Hepatocyte (in vitro differentiated cells): ENCODE measurements at places on chromosomes 13 and 19. TPM values are rescaled to one million over a fixed set of nuclear protein-coding genes. Genes with fewer than 3 reads are reported as not detected.

GRCh38 chr13:112115403-112116091 lies 48.6 kb downstream of the SOX1 start:
- no peak overlapping the region for H3K4me3 ChIP-seq
- peaks cover 3% of the 10 kb centered on the region for H3K4me1 ChIP-seq
- peaks cover 27% of the 10 kb centered on the region for H3K27me3 ChIP-seq
- no peak for DNase-seq
- no peak overlapping the region for H3K27ac ChIP-seq

DNA sequence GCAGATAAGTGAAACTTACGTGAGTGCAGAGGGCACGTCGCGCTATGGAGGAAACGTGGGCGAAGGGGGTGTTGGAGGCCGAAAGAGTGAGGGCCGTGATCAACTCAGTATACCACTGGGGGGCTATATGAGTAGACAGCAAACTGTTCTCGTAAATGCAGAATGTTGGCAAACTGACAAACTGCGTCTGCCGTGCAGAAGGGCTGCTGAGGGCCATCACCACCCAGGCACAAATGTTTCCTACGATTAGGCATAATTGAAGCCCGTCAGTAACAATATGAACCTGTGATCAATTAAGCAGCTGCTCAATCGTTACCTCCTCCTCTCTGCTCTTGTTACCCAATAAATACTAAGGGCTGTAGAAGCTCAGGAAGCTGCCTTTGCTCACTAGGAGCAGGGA lies 17.3 kb upstream of the MADCAM1 start:
- H3K27me3 ChIP-seq: no peaks in the 10 kb centered on the region
- H3K36me3 ChIP-seq: no peaks in the 10 kb centered on the region
- H3K4me1 ChIP-seq: peaks cover 4% of the 10 kb centered on the region
- no peak for DNase-seq
- H3K27ac ChIP-seq: no peak overlapping the region

- H3K4me1 ChIP-seq: no peaks in the 10 kb centered on the region
- no peak for DNase-seq
- no peaks in the 10 kb centered on the region for H3K36me3 ChIP-seq
- no peak overlapping the region for H3K4me3 ChIP-seq
These were observed 11.9 kb downstream of the PLEKHF1 start for GRCh38 chr19:29677001-29677817.

- H3K27me3 ChIP-seq: peaks cover 4% of the 10 kb centered on the region
- H3K4me1 ChIP-seq: no peaks in the 10 kb centered on the region
- H3K27ac ChIP-seq: no peak overlapping the region
- no peak for DNase-seq
- H3K4me3 ChIP-seq: no peak overlapping the region
These were observed 3.0 kb downstream of the CD209 start for GRCh38 chr19:7744199-7744786.

The TUBA3C gene
- total RNA-seq: not detected in 2 replicates

GRCh38 chr13:50513300-50513877 lies 330.1 kb downstream of the DLEU7 start:
- peak overlapping the region; percentile 83 for H3K27ac ChIP-seq
- peaks cover 50% of the 10 kb centered on the region for H3K4me1 ChIP-seq
- DNase-seq: peak; percentile 51
- no peak overlapping the region for H3K4me3 ChIP-seq
- H3K27me3 ChIP-seq: no peaks in the 10 kb centered on the region

The C3 gene
- 563 and 814 TPM in 2 replicates for total RNA-seq

DNA sequence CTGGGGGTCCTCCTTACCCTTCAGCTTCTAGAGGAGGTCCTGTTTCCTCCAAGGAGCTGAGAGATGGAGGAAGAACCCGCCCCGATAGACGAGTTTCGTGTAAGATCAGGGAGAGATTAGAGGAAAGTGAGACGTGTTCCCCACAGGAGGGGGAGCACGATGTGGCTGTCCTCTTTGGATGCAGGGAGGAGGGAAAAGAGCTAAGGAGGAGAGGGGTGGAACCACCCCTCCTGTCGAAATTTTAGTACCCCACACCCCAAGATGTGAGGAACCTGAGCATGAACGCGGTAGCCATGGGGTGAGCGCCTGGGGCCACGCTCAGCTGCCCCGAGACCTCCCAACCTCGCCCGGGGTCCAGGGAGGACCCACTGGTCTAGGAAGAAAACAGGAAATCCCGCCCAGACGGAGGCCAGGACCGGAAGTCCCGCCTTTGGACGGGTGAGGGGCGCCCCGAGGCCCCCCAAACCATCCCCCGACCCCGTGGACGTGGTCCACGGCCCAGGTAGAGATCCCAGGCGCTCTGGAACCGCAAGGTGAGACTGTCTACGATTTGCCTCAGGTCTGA lies 1.2 kb downstream of the AKT1S1 start:
- no peaks in the 10 kb centered on the region for H3K27me3 ChIP-seq
- peak; percentile 68 for DNase-seq
- peaks cover 10% of the 10 kb centered on the region for H3K4me1 ChIP-seq

DNA sequence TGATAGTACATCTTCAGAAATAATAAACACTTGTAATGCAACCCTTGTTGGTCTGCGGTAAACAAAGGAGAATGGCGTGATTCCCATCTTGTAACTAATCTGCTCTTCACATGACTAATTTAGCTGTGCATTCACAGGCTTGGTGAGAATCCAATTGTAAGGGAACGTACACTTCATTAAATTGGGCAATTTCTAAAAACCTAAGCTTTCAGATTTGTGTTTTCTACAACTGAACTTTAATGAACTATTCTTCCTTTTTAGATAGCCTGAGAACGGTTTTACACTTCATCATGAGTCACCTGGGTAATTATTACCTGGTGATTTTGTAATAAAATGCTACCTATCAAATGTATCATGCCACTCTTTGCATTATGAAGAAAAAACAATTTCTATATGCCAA lies 306.9 kb downstream of the KLF5 start:
- peaks cover 5% of the 10 kb centered on the region for H3K4me1 ChIP-seq
- H3K27ac ChIP-seq: peak overlapping the region; percentile 52
- DNase-seq: no peak
- no peaks in the 10 kb centered on the region for H3K27me3 ChIP-seq
- no peaks in the 10 kb centered on the region for H3K36me3 ChIP-seq
- H3K4me3 ChIP-seq: no peak overlapping the region

DNA sequence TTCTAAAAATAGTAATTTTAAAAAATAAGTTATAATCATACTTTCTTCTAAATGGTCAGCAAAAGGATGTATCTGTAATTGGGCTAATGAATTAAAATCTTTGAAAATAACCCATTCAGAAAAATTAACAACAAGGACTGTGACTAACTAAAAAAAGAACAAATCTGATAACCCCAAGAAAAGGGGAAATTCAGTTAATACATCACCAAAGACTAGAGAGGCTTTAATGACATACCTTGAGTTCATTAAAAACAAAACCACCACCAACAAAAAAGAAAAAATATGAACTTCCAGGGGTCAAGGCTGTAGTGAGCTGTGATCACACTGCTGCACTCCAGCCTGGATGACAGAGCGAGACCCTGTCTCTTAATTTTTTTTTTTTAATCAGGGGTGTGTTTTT lies 121.8 kb downstream of the TBC1D4 start:
- H3K27ac ChIP-seq: no peak overlapping the region
- H3K36me3 ChIP-seq: no peaks in the 10 kb centered on the region
- no peak for DNase-seq

DNA sequence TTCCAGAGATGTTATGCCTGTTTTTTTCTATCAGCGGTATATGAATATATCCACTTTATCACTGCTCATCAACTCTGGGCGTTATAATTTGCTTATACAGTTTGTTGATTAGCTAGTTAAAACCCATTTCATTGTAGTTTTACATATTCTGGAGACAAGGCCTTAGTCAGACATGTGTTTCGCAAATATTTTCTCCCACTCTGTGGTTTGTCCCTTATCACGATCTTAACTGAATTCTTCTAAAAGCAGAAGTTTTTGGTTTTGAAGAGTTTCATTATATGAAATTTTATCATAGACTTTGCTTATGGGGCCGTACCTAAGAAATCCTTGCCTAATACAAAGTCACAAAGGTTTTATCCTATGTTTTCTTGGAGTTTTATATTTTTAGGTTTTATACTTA lies 84.6 kb downstream of the FRY start:
- H3K27ac ChIP-seq: no peak overlapping the region
- no peaks in the 10 kb centered on the region for H3K4me1 ChIP-seq
- no peaks in the 10 kb centered on the region for H3K27me3 ChIP-seq
- H3K4me3 ChIP-seq: no peak overlapping the region

The CABP5 gene
- not detected in 2 replicates for total RNA-seq

DNA sequence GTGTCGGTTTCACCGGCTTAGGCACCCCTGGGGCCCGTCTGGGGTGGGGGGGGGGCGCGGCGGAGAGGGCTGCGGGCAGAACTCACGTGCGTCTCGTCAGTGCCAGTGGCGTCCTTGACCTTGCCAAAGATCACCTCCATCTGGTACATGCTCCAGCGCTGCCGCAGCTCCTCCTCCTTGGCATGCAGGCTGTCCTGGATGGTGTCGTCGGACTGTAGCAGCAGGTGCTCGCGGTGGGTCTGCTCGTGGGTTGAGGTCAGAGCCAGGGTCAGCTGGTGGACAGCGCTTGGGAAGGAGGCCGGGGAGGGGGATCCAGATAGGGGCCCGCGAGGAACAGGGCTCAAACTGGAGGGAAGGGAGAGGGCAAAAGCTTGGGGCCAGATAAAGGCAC lies 4.7 kb upstream of the RGL3 start:
- no peak for DNase-seq
- H3K4me3 ChIP-seq: no peak overlapping the region
- H3K27me3 ChIP-seq: peaks cover 5% of the 10 kb centered on the region
- no peak overlapping the region for H3K27ac ChIP-seq
- H3K36me3 ChIP-seq: no peaks in the 10 kb centered on the region
- H3K4me1 ChIP-seq: peaks cover 21% of the 10 kb centered on the region

DNA sequence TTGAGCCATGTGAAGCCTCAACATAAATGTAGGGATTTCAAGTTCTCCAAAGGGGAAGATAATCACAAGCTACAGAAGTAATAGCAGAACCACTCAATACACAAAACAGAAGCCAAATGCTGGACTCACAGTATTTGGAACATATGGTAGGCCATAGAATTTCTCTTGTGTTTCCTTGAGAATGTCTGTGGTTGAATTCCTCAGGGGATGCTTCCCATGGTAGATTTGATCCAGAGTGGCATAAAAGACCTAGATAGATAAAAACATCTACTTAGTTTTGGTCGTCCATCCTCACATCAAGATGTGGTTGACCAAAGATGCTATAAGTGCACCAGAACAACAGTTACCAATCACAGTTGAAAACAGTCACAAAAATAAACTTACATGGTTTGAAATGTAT lies 83.4 kb downstream of the MIPEP start:
- H3K4me3 ChIP-seq: no peak overlapping the region
- H3K36me3 ChIP-seq: no peaks in the 10 kb centered on the region
- no peak for DNase-seq
- no peak overlapping the region for H3K27ac ChIP-seq
- H3K27me3 ChIP-seq: no peaks in the 10 kb centered on the region

DNA sequence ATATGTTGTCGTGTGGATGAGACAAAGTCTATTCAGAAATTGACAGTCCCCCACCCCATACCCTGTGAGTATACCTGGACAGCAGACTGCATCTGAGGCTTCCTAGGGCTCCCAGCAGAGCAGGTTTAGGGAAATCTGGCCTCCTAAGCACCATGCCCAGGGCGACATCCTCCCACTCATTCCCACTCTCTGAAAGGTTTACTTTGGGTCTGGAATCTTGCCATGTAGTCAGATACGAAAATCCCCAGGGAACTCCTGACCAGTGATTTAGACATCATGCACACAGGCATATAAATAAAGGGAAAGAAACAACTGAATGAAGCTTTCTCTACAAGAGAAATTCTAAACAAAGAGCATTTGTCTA lies 717 bp upstream of the NALCN start:
- no peak overlapping the region for H3K27ac ChIP-seq
- H3K36me3 ChIP-seq: no peaks in the 10 kb centered on the region
- no peak for DNase-seq
- no peaks in the 10 kb centered on the region for H3K4me1 ChIP-seq

The RXFP2 gene
- total RNA-seq: not detected in 2 replicates

- no peaks in the 10 kb centered on the region for H3K36me3 ChIP-seq
- H3K4me3 ChIP-seq: no peak overlapping the region
- DNase-seq: no peak
- no peaks in the 10 kb centered on the region for H3K27me3 ChIP-seq
- peak overlapping the region; percentile 80 for H3K27ac ChIP-seq
These were observed 8.7 kb upstream of the SPC24 start for GRCh38 chr19:11164296-11164695.

DNA sequence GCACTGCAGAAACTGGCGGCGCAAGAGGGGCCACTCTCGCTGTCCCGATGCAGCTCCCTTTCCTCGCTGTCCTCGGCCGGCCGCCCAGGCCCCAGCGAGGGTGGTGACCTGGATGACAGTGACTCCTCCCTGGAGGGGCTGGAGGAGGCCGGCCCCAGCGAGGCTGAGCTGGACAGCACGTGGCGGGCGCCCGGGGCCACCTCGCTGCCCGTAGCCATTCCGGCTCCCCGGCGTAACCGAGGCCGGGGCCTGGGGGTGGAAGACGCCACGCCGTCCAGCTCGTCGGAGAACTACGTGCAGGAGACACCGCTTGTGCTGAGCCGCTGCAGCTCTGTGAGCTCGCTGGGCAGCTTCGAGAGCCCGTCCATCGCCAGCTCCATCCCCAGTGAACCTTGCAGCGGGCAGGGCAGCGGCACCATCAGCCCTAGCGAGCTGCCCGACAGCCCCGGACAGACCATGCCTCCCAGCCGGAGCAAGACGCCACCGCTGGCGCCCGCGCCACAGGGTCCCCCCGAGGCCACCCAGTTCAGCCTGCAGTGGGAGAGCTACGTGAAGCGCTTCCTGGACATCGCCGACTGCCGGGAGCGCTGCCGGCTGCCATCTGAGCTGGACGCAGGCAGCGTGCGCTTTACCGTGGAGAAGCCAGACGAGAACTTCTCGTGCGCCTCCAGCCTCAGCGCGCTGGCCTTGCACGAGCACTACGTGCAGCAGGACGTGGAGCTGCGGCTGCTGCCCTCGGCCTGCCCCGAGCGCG lies 12.4 kb downstream of the C19orf25 start:
- no peak overlapping the region for H3K4me3 ChIP-seq
- H3K27ac ChIP-seq: no peak overlapping the region
- H3K4me1 ChIP-seq: peaks cover 42% of the 10 kb centered on the region
- H3K27me3 ChIP-seq: peaks cover 59% of the 10 kb centered on the region

The ADGRE3 gene
- total RNA-seq: not detected in 2 replicates

- H3K4me3 ChIP-seq: peak overlapping the region; percentile 36
- peaks cover 13% of the 10 kb centered on the region for H3K4me1 ChIP-seq
- H3K36me3 ChIP-seq: no peaks in the 10 kb centered on the region
- peak overlapping the region; percentile 99 for H3K27ac ChIP-seq
These were observed 1.6 kb downstream of the MYH14 start for GRCh38 chr19:50204811-50205675.
